ENCODE measurements at places on chromosomes 13 and 19.

DNA sequence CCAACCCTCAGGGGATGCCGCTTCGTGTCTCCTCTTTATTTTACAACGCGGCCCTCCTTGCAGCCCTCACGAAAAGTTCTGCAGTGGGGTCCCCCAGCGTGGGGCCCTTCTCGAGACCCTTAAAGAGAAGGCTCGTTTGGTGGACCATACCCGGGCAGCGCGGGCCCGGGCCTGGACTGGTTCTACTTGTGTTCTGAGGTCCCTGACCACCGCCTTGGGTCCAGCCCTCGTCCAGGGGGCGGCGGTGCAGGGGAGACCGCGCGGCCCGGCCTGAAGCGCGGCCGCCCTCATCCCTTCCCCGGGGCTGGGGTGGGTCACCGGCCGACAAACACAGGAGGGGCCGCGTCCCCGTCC lies 400 bp upstream of the SERP2 start:
- no peak for DNase-seq

GRCh38 chr13:97719736-97720135 lies 233.7 kb upstream of the IPO5 start:
- no peak for DNase-seq

GRCh38 chr19:4911786-4912672 lies 2.7 kb downstream of the UHRF1 start:
- peak; percentile 58 for DNase-seq

DNA sequence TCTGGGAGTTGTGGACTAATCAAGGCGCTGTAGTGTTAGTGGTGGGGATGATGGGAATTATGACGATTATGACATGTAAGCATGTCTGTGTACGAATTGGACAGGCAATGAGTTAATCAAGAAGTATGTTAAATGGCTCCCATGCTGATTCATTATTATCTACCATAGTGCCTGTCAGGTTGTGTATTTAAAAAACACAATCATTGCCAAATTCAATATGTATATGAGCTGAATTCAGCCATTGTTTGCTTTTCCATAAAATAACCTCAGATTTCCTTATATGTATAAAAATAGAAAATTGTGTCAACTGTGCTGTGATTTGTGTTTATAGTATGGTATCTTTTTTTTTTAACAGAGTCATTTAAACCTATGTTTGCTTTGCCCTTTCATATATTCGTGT lies 37.1 kb downstream of the PCCA start:
- no peak for DNase-seq

DNA sequence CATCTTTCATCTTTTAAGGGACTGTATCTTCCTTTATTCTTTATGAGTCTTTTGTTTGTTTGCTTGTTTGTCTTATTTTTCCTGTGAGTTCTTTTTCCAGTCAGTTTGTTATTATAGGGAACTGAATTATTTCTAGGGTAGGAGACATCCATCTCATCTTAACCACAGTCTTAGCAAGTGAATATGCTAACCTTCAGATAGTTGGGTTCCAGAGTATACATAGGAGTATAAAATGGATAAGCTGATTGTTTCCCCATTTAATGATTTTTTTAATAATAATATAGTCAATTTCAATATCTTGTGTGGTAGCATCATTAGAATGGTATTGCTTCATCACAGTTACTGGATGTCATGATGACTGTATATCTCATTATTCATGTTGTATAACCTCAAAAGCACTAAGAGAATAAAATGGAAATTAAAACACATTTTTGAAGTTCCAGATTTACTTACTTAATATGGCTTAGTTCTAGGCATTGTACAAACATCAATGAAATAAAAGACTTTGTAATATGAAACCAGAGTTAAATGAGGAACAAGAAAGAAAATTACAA lies 33.0 kb downstream of the GPC6 start:
- no peak for DNase-seq

DNA sequence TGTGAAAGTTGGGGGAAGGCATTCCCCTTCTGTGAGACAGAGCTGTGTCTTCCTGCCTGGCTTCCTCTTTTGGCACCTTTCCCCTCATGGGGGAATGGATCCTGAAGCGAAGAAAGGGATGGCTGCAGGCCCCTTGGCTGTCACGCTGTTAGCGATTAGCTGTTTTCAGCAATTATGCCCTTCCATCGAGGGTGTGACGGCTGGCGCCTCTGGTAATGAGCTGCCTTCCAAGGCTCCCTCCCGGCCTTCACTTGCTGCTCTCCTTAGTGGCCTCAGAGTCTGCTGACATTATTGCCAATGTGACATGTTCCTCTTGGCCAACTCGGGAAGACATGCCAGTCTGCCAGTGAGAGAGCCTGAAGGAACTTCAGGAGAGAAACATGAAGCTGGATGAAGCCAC lies 162.1 kb downstream of the ZIC5 start:
- no peak for DNase-seq

DNA sequence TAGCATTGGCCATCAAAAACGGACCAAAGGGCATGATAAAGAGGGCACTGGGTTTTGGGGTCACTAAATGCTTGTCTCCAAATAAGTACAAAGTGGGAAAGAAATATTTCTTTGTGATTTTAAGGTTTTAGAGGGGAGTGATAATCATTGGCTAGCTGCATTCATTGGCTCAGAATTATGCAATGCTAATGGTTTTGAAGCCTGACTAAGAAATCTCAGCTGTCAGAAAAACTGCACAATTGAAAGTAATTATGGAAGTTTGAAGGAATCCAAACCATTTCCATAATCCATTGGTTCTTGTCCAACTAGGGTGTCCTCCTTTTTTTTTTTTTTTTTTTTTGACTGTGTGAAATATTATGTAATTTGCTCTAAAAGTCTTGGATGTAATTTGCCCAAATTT lies 88.2 kb upstream of the ARGLU1 start:
- no peak for DNase-seq

- DNase-seq, result no peak
Measured at GRCh38 chr19:7618348-7618747, 11.0 kb downstream of the XAB2 start.

DNA sequence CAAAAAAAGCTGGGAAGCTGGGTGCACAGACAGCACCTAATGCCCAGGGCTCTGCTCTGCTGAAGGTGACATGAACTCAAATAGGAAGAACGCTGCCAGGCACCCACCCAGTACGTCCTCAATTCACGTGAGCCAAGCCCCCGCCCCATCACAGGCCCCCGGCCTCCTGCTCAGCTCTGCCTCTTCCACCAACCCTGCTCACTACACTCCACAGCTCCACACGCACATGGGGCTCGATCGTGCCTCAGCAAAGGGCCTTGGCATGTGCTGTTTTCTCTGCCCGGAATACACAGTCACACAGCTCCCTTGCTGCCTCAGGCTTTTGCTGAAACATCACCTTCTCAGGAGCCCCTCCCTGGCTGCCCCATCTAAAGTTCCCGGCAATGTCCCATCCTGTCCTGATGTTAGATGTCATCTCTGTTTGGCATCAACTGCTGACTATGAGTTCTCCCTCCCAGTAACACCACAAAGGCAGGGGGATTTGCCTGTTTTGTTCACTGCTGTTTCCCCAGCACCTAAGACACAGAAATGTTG lies 2.3 kb downstream of the ATP13A1 start:
- DNase-seq, result no peak

Data from effector memory CD8-positive, alpha-beta T cell (primary cell).